Ascending aorta (tissue), 2 donors: ENCODE measurements at places on chromosomes 2 and 18. TPM values are rescaled to one million over a fixed set of nuclear protein-coding genes. Genes with fewer than 3 reads are reported as not detected.

- no peaks in the 10 kb centered on the region for H3K27me3 ChIP-seq
- H3K4me1 ChIP-seq: no peaks in the 10 kb centered on the region
- H3K4me3 ChIP-seq: no peak overlapping the region
- DNase-seq: no peak
- H3K27ac ChIP-seq: no peak overlapping the region
- H3K36me3 ChIP-seq: no peaks in the 10 kb centered on the region
These were observed 563.1 kb upstream of the LINC00305 start for GRCh38 chr18:64712035-64712434.

- no peaks in the 10 kb centered on the region for H3K27me3 ChIP-seq
- no peaks in the 10 kb centered on the region for H3K4me1 ChIP-seq
- H3K27ac ChIP-seq: no peak overlapping the region
- DNase-seq: no peak
- no peaks in the 10 kb centered on the region for H3K36me3 ChIP-seq
These were observed 52.1 kb downstream of the RHBDD1 start for GRCh38 chr2:226887940-226888339.

The FBXO15 gene
- not detected for total RNA-seq

The C2orf92 gene
- total RNA-seq: 4.6 TPM

GRCh38 chr2:41940060-41940744 is 107.6 kb upstream of the PKDCC start:
- peaks cover 26% of the 10 kb centered on the region for H3K4me1 ChIP-seq
- H3K27ac ChIP-seq: peak overlapping the region; percentile 54

The PRKAG3 gene
- total RNA-seq: not detected

The GKN1 gene
- 1.9 TPM for total RNA-seq

DNA sequence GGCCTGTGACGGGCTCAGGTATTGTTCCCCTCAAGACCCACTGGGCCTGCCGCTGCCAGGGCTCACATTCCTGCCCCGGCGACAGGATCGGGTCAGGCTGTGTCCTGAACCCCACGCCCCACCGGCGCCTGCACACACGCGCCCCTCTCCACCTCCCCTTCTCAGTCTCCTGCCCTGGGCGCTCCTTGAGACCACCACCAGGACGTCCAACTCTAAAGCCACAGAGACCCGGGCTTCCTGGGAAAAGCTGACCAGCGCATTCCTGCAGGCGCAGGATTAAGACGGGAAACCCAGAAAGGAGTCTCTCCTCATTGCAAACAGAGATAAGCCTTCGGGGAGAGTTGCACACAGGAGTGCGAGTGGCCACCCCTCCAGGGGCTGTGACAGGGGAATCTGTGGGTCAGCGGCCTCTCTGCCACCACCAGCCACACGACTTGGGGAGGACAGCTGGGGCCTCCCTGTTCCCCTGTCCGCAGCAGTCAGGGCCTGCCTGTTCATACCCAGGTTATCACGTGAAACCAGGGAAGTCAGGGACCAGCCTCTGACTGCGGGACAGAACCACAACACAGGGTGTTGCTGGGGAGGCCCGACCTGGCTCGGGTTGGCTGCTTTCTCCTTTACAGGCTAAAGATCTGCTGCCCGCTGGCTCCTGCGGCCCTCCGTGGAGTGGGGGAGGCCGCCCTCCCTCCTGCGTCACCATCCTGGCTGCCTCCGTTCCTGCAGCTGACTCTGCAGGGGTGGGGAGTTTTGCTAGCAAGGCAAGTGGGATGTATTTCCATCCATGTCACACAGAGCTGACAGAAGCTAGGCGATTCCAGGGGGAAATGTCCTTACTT is 88.8 kb downstream of the ZCCHC2 start:
- DNase-seq: no peak
- H3K4me1 ChIP-seq: peaks cover 3% of the 10 kb centered on the region
- H3K4me3 ChIP-seq: peak overlapping the region; percentile 22
- no peak overlapping the region for H3K27ac ChIP-seq
- no peaks in the 10 kb centered on the region for H3K27me3 ChIP-seq

GRCh38 chr2:231412618-231412963 is 17.1 kb downstream of the B3GNT7 start:
- H3K27me3 ChIP-seq: no peaks in the 10 kb centered on the region
- DNase-seq: no peak
- peak overlapping the region; percentile 73 for H3K4me3 ChIP-seq
- H3K4me1 ChIP-seq: peaks cover 5% of the 10 kb centered on the region
- H3K27ac ChIP-seq: no peak overlapping the region
- no peaks in the 10 kb centered on the region for H3K36me3 ChIP-seq

The TMEM150A gene
- total RNA-seq: 26.7 TPM

DNA sequence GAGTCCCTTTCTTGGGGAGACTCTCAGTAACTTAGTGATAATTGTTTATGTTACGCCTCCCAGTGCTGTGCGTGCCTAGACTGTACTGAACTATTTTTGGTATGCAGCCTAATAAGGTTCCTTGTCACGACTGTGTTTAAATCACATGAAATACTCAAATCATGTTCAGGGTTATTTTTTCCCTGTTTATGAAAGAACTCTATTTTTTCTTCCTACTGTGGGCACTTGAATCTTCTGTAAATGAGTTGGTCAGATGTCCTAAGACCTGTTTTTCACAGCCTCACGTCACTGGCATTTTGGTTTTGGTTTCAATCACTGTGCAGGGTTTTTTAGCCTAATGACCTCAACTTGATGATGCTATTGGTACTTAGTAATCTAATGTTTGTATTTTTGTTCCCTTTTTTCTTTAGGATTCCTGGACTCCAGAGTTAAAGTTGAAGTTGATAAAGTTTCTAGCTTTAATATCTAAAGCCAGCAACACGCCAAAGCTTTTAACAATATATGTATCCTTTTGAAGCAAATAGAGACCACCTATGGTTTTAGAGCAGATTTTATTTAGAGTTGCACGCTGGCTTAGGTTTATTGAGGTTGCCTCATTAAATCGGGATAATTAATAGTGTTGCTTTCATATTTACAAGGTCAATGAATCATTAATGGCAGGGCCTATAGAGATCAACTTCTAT is 24.0 kb downstream of the ARMC9 start:
- peak; percentile 73 for DNase-seq
- H3K36me3 ChIP-seq: peaks cover 8% of the 10 kb centered on the region
- H3K4me1 ChIP-seq: no peaks in the 10 kb centered on the region
- H3K27me3 ChIP-seq: no peaks in the 10 kb centered on the region
- H3K4me3 ChIP-seq: no peak overlapping the region

The CYP27C1 gene
- not detected for total RNA-seq

- DNase-seq: no peak
- no peak overlapping the region for H3K27ac ChIP-seq
- H3K4me1 ChIP-seq: no peaks in the 10 kb centered on the region
- no peak overlapping the region for H3K4me3 ChIP-seq
- H3K27me3 ChIP-seq: no peaks in the 10 kb centered on the region
These were observed 5.5 kb downstream of the DSG4 start for GRCh38 chr18:31382107-31382506.
